ENCODE measurements at places on chromosomes 6 and 20.

DNA sequence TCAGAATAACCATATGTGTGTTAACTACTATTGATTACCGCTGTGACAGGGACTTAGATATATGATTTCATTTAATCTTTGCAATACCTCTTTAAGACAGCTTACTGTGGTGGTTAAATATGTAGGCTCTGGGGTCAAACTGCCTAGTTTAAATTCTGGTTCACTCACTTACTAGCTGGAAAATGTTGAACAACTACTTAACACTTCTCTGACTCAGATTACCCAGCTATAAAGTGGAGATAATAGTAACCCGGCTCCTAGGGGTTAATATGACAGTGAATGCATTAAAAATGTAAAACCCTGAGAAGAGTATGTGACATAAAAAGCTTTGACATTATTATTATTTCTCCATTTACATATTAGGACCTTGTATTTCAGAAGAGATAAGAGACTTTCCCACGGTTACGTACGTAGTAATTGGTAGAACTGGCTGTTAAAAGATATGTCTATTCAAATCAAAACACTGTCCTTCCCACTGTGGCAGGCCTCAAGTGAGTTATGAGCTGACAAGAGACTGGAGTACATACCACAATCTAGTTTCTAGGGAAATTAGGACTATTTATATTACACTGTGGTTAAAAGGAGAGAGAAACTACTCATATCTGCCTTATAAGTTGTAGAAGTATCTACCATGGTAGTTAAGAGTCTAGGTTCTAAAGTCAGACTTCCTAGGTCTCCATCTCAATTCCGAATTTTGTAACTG, 4.4 kb upstream of the PLCB1 start:
- no peak for DNase-seq

- DNase-seq: no peak
These were observed 76.5 kb downstream of the NRN1 start for GRCh38 chr6:5930143-5930770.

DNA sequence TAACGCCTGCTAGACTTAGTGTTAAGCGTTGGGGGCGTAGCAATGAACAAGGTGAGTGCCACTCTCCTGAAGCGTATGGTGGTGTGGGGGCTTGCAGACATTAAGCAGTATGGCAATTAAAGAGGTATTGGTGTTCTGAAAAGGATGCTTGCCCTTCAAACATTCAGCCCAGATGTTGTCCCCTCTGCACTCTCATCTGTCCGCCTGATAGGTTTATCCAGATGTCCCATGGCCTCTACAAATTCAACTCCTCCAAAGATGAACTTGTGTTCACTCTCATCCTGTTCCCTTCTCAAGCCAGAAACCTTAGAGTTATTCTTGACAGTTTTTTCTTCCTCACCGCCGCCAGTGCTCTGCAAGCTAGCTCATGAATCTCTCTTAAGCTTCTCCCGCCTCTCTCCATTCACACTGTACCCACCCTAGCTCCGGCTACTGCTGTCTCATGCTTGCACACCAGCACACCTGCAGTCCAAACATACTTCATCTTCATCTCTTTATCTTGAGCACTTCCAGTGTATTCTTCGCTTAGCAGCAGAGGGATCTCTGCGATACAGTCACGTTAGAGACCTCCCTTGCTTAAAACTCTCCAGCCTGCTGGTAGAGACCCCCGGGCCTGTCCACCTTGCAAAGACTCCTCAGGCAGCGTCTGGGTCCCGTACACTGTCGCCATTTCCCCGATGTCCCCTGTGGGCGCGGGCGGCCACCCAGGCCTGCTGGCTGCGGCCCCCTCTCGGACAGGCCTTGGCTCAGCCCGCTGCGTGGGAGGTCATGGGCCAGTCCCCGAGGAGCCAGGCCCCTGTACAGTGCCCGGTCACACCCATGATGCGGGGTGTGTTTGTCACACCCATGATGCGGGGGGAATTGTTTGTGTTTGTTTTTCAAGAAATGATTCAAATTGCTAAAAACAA, 962 bp downstream of the DDX27 start:
- no peak for DNase-seq

DNA sequence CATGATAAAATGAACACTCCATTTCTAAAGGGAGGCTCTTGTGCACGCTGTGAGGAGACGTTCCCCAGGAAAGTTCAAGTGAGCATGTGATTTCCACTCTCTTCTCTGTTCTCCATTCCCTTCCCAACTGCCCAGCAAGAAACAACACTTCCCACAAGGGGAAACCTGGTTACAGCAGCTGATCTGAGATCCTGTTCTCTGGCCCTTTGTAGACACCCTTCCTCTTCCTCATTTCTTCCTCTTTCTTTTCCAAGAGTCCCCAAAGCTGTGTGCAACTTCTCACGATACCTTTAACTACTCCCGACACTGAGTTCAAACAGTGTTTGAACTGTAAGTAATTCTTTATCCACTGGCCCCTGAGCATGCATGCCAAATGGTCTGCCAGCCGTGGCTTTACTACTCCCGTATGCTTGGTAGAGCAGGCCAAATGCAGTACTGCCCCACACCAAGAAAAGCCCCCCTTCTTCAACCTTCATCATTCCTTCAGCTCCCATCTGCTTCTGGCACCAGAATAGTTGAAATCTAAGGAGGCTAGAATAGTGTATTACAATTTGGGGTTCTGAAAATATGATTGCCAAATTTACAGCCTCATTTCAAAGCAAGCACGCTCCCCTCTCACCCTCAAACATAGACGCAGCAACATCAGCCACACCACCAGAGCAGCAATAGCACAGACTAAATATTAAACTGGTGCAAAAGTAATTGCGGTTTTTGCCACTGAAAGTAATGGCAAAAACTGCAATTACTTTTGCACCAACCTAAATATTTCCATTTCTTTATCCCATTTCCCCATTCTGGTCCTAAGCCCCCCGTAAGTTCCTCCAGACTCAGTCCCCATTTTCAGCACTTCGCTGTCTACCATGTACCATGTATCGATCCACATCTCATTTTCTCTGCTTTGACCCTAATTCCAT, 4.3 kb downstream of the HLA-DMB start:
- DNase-seq: no peak

DNA sequence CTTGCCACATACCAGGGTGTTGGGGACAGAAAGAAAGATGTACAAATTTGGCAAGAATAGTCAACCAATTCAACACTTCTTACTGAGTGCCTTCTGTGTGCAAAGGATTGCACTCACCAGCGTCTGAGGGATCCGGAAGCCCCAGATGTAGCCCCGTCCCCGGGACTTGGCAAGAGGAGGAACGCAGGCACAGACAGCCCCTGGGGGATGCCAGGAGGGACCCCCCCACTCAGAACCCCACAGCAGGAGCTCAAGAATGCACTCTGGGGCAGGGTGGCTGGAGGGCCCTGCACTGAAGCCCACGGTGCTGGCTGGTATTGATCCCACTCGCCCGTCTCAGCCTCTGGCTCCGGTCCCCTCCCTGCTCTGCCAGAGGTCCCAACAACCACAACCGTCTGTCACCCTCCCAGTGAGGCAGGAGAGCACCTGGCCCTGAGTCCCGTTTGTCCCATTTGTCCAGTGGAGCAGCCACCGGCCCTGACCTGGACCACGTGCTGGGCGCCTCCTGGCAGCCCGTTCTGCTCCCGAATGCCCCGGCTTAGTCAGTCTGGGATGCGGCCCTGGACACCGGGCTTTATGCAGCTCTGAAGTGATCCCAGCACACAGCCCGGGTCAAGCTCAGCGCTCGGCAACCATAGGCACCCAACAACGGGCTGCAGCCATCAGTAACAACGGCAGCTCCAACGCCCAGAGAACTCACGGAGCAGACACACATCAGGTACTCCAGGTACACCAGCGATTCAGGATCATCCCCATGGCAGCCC, 128.7 kb downstream of the DLL1 start:
- DNase-seq: no peak

DNA sequence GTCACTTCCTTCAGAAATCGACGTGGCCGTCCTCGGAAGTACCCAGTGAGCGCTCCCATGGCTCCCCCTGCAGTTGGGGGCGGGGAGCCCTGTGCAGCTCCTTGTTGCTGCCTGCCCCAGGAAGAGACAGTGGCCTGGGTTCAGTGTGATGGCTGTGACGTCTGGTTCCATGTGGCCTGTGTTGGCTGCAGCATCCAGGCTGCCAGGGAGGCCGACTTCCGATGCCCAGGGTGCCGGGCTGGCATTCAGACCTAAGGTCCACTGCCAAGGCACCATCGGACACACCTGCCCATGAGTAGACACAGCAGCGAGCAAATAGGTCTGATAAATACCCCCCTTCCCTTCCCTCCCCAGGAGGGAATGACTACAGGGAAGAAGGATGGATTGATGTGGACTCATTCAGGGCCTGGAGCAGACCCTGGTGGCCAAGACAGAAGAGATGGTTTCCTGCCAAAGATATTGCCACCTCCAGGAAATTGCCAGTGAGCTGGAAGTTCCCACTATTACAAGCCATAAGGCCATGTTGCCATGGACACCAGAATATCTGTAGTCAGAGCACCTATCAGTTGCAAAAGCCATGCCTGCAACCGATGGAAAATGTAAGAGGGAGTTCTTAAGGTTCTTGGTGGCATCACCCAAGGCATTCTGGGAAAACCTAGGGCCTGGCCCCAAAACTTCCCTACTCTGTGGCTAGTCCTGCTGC, 4.2 kb downstream of the TCF19 start:
- no peak for DNase-seq

DNA sequence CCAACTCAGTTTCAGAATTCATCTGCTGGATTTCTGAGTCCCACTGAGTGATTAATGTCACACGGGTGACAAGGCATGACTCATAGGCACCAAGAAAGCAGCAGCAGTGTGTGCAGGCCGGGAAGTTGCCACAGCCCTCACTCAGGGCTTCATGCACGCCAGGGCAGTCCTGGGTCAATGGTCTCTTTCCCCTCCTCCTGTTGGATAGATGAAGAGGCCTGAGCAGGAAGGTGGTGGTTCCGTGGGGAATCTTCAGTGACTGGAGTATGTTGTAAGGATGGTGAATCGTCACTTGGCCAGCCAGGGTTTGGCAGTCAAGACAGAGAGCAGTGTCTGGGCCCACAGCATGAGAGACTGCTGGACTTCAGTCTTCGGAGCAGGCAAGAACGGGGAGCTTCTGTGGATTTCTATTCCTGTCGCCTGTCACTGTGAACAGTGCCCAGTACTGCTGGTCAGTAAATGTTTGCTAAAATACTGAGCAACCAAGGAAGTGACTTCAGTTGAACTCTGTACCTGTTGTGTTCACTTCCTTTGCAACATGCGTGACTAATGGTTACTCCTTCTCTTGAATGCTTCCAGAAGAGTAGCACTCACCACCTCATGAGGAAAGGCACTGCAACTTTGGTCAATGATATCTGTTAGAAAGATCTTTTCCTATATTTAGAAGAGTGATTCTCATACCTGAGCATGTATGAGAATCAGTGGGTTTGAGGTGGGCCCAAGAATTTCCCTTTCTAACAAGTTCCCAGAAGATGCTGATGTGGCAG, 62.0 kb upstream of the CD93 start:
- DNase-seq: no peak

DNA sequence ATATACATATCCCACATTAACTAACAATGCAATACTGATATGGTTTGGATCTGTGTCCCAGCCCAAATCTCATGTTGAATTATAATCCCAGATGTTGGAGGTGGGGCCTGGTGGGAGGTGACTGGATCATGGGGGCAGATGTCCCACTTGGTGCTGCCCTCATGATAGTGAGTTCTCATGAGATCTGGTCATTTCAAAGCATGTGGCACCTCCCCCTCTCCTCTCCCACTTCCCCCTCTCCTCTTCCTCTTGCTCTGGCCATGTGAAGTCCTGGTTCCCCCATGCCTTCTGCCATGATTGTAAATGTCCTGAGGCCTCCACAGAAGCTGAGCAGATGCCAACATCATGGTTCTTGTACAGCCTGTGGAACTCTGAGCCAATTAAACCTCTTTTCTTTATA, 71.2 kb downstream of the FYN start:
- no peak for DNase-seq

- DNase-seq: no peak
These were observed 6.7 kb downstream of the ACOT13 start for GRCh38 chr6:24673625-24674024.

DNA sequence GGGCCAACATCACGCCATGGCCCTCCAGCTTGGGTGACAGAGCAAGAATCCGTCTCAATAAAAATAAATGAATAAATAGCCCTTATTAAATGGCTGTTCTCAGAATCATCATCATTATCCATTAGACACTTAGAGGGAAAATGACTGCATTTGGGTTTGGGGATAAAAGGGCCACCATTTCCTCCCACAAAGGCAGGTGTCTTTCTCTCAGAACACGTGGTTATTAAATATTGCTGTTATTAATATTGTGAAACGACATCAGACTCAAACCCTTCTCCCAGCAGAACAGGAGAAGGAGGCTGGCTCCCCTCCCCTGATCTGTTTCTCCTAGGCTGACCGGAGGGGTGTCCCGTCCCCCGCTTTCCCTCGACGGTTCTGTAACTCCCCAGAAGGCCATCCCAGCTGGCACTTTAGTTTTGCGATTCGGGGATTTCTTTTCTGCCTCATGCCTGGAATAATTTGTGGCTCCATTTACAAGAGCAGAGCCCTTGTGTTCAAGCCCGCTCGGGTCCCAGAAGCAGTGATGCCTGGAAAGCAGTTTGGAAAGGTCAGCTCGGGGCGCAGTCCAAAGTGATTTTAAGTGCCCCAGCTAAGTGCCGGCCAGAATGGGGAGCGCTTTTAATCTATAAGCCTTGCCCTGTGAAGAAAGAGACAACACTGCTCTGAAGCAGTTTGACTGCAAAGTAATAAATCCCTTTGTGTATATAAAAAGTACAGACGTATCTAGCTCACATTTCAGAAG, 41.9 kb downstream of the EYA2 start:
- no peak for DNase-seq

All from GM19239 (cell line).